ENCODE measurements at places on chromosomes 12 and 14.

DNA sequence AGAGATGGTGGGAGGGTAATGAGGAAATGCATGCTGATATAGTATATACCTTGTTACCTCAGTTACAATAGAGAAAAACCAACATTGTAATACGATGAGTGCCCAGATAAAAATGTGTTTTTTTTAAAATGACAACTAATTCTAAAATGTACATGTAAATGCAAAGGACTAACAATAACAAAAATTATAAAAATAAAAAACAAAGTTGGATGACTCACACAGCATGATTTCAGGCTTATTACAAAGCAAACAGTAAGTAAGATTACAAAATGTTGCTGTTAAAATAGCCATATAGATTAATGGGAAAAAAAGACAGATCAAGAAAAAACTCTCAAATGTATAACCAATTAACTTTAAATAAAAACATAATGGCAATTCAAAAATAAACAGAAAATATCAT lies 1099.4 kb downstream of the FSCB start:
- no peak for DNase-seq

GRCh38 chr12:108564724-108565123 lies 2.3 kb downstream of the ISCU start:
- DNase-seq = no peak

DNA sequence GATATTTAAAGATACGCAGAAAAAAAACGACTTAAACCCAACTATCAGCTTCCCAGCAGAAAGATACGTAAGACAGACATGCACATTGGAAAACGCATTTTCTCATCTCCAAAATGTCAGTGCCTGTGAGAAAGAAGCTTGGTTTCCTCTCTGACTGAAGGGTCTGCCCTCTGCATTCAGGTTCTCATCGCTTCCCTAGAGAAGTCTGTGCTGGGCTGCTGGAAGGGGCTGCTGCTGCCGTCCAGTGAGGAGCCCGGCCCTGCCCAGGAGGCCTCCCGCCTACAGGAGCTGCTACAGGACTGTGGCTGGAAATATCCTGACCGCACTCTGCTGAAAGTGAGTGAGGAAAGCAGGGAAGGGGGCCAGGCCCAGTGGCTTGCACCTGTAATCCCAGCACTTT lies 4.7 kb upstream of the PFDN5 start:
- no peak for DNase-seq

- DNase-seq = no peak
Observed at GRCh38 chr14:95649230-95649629, 37.0 kb upstream of the TCL1B start.

DNA sequence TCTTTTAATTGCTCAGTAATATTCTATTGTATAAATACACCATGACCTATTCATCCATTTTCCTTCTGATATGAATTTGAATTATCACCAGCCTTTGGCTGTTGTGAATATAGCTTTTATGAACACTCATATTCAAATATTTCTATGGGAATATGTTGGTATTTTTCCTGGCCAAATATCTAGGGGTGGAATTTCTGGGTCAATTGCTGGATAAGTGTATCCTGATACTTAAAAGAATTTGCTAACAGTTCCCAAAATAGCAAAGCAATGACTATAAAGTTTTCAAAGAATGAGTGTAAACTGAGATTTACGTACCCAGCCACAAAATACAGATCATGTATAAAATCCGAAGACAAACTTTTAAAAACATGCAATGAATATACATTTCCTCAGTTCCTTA lies 148.7 kb upstream of the CLEC14A start:
- DNase-seq = no peak

DNA sequence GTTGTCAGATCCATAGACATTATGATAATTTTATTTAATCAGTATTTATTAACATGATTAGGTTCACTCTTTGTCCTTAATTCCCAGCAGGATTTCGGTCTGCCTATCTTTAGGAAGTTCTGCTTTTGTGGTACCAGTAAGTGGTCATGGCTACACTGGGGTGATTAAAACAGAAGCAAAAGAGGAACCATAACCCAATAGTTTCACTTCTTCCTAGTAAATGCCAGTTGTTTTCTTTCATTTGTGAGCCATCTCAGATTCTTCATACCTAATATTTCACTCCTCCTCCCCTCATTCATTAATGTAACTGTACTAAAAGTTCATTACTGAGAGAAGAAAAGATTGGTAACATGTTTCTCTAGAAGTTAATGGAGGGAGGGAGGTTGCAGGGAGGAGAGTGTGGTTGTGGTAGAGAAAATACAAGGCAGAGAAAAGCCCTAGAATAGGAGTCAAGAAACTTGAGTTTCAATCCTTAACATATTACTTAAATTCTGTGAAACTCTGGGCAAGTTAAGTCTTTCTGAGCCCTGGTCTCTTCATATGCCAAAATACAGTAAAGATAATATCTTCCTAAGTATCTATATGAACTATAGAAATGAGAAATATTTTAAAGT lies 101.2 kb downstream of the PEBP1 start:
- DNase-seq = no peak

DNA sequence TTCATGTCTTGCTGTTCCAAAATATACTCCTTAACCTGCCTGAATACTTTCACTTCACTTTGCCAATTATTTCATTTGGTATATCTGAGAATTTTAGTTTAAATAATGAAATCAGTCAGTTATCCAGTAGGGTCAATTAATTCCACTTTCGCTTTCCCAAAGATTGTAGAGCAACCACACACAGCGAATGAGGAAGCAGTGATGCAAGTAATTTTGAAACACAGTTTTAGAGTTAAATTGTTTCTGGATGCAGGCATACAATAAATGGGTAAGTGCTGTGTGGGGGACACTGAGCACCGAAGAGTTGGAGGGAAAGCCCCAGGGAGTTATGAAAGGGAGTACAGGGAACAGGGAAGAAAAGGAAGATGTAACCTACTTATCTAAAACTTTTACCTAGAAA lies 62.8 kb downstream of the TSHR start:
- DNase-seq = no peak

DNA sequence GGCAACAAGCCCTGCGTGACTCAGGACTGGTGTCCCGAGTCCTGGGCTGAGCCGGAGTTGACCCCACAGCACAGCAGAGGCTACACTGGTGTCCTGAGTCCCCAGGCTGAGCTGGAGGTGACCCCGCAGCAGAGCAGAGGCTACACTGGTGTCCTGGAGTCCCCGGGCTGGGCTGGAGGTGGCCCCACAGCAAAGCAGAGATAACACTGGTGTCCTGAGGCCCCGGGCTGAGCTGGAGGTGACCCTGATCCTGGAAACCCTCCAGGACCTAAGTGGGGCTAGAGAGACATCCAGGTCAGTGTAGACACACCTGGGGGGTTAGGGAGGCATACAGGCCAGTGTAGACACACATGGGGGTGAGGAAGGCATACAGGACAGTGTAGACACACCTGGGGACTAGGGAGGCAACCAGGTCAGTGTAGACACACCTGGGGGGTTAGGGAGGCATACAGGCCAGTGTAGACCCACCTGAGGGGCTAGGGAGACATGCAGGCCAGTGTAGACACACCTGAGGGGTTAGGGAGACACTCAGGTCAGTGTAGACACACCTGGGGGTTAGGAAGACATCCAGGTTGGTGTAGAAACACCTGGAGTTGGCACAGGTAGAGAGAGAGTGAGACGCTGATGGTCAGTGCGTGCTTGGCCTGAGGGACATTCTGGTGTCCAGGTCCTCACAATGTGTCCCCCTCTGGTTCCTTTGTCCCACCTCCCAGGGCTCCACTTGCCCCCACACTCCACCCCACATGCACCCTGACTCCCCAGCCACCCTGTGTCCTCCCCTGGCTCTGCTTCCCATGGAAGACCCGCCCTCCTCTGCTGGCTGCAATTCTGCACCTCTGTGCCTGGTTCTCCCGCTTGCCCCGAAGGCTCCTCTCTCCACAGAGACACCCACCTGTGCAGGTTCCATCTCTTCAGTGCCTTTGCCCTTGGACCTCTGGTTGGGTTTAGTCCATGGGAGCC lies 321.6 kb upstream of the SFSWAP start:
- no peak for DNase-seq

GRCh38 chr14:64653900-64654245 lies 50.4 kb upstream of the PLEKHG3 start:
- DNase-seq = no peak

- DNase-seq = no peak
Observed at GRCh38 chr14:67514650-67515385, 18.3 kb upstream of the PLEKHH1 start.

GRCh38 chr12:64232196-64232595 lies 10.1 kb upstream of the KICS2 start:
- DNase-seq = no peak

DNA sequence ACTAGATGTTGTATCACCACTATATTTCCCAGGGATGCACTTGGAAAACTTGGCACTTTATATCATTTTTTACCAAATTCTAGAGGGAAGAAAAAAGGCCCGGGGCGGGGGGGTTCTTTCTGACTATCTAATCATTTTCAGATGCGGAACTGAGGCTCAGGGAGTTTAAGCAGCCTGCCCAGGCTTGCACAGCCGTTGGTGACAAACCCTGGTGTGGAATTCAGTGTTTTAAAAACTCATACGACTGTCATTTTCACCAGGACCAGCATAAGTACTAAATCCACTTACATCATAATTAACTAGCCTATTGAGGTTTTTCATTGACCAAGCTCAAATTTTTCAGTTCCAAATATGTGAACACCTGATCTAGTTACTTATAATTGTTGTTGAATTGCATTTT lies 181.0 kb downstream of the IPO8 start:
- no peak for DNase-seq

DNA sequence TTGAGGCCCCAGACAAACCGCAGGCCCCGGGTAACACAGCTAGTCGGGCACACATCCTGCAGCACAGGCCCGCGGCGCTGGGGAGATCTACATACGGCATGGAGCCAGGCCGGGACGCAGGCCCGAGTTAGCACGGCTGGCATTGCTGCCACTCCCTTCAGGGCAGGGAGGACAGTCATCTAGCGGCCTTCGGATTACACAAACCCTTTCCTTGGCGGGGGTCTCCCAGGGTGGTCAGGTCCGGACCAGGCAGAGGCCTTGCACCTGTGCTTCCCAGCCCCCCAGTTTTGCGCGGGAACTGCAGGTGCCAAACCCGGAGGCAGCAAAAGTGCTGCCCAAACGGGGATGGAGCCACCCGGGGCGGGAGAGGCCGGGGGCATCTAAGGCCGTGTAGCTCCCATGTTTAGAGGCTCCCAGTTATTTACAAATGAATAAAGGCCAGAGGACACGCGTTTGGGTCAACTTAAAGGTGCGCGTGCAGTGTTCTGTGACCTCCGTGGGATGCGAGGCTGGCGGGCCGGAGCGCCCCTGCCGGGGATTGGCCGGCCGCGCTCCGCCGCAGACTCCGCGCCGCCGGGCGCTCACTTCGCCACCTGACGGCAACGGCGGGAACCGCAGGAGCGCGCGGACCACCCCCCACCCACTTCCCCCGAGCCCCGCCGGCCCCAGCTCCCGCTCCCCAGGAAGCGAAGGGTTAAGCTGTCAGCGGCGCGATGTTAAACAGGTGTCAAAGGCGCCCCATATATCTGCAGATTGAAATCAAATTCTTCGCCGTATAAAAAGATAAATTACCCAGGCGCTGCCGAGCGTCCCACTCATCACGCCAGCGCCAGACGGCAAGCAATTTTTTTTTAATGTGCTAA lies 18.1 kb downstream of the VSX2 start:
- peak; percentile 55 for DNase-seq

- DNase-seq = no peak
Observed at GRCh38 chr14:101451166-101451565, 110.1 kb upstream of the DIO3 start.

- no peak for DNase-seq
Observed at GRCh38 chr12:51784688-51785087, 63.8 kb downstream of the FIGNL2 start.

DNA sequence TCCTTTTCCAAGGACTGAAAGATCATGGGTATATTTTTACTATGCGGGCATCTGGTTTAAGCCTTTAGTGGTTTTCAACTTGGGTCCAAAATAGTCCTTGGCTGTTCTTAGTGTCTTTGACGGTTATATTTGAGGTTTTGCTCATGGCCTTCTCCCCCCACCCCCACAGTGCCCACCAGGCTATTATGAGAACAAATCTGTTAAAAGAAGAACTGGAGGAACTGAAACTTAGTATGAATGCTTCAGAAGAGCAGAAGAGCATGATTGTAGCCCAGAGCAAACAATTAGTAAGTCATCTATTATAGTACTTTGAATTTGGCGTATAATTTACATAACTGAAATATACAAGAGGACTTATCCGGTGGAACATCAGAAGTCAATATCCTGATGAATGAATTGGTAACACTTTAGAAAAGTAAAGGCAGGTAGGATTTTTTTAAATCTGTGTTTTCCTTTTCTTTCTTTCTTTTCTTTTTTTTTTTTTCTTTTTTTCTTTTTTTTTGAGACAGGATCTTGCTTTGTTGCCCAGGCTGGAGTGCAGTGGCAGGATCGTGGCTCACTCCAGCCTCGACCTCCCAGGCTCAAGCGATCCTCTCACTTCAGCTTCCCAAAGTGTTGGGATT lies 71.8 kb upstream of the BCAT1 start:
- DNase-seq = no peak

GRCh38 chr12:116544656-116545055 lies 14.5 kb upstream of the MAP1LC3B2 start:
- no peak for DNase-seq

DNA sequence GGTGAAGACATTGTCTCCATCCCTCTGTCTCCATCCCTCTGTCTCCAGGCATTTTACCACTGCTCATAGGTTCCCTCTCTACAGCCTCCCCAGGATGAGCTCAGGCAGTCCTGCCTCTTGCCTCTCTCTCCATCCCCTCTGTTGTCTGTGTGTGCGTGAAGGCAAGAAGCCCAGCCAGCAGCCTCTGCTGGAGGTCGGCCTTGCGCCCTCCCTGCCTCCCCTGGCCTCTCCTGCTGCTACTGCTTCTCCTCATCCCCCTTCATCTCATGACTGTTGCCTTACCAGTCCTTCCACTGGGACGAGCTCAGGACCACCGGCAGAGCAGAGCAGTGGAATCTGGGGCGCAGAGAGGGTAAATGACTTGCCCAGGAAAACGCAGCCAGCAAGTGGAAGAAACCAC lies 3.2 kb downstream of the KRT80 start:
- DNase-seq = no peak

DNA sequence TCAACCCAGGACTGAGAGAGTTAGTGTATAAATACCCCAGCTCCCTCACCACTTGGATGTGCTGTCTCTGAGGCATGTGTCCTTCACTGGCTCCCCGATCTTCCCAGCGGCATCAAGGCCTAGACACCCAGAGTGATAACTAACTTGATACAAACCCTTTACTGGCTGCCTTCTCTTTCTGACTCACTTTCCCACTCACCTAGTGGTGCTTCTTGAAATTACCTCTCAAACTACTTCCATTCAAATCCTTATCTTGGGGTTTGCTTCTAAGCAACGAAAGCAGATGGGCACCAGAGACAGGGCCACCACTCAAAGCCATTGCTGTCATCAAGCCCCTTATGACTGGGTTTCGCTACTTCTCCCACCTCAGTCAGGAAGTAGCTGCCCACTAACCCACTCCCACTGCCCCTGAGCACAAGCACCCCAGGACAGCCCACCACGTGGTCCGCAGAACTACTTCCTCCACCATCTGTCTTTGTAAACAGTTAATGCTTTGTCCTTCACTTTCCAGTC lies 17.2 kb downstream of the ZFP36L1 start:
- no peak for DNase-seq

- no peak for DNase-seq
Observed at GRCh38 chr12:43004141-43004540, 414.6 kb upstream of the PRICKLE1 start.

Data from T1000 (cell line).